Cardiac septum (tissue), 1 donor: ENCODE measurements at places on chromosomes 16 and 17. TPM values are rescaled to one million over a fixed set of nuclear protein-coding genes. Genes with fewer than 3 reads are reported as not detected.

Gene CFAP119
- 1.0 TPM for total RNA-seq

Gene KRTAP4-3
- not detected for total RNA-seq

Gene C16orf90
- total RNA-seq: not detected

Gene ABI3
- 6.0 TPM for total RNA-seq

Gene ZSCAN10
- not detected for total RNA-seq
